ENCODE measurements at places on chromosomes 4 and X.
A peak's percentile ranks its signal among the peaks of the same experiment; 100 is the strongest.

DNA sequence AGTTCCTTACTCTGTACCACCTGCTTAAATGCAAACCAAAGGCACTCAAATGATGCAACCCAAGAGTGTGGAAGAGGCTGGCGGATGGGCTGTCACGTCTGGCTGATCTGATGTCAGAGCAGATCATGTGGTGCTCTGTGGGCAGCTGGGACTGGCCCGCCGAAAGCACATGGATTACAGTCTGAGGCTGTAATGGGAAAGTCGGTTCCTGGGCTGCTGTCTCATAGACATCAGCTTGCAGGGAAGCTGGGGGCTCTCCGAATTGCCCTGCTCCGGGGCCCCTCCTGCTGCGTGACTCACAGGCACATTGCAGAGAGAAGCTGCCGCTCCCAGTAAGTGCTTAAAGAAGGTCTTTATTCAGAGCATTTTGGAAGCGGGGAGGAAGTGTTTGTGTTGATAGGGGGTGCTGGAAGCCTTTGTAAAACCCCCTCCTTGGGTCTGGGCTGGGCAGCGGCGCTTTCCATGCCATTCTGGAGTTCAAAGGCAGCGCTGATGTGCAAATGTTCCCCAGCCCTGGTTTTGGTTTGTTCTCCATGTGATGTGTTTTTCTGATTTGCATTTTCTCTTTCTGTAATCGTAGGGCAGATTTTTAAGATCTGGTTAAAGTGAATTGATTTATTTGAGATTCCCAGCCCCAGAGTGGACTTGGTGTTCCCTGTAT, 181.1 kb downstream of the LARP7 start:
- peaks cover 39% of the 10 kb centered on the region for H3K4me1 ChIP-seq
- peak overlapping the region; percentile 95 for H3K27ac ChIP-seq

DNA sequence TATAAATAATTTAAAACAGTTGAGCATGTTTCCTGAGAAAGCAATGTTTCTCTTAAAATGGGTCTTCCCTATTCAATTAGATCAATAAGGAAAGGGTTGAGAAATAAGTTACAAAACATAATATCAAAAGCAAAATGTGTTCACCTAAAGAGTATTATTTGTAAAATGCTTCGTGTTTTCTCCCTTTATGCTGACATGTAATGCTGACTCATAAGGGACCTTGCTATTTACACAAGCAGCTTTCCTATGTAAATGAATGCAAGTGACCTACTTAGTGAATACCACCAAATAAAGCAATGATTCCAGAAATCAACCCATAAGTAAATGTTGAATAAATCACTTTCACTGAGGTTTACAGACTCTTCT, 91.5 kb downstream of the ELOVL6 start:
- peaks cover 59% of the 10 kb centered on the region for H3K36me3 ChIP-seq
- no peaks in the 10 kb centered on the region for H3K4me1 ChIP-seq
- H3K27ac ChIP-seq = no peak overlapping the region
- no peak overlapping the region for H3K4me3 ChIP-seq
- no peaks in the 10 kb centered on the region for H3K27me3 ChIP-seq
- no peak for DNase-seq

DNA sequence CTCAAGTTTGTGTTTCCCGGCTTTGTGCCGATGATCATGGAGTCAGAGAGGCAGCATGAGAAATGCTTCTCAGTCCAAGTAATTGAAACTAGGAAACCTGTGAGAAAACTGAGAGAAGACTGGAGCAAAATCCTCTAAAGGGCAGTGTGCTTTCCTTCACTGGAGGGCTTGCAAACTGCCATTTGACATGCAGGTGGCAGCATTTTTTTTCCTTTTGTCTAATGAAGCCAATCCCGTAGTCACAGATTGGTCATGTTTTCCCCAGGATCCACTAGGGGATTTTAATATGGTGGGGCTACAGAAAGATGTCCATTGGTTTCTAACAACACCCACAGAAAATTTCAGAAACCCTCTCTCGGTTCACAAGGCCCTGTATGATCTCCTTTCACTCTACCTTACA, 117.4 kb upstream of the NUDT10 start:
- no peak overlapping the region for H3K27ac ChIP-seq
- H3K4me1 ChIP-seq = no peaks in the 10 kb centered on the region
- H3K36me3 ChIP-seq = no peaks in the 10 kb centered on the region
- H3K27me3 ChIP-seq = no peaks in the 10 kb centered on the region
- DNase-seq = no peak

GRCh38 chr4:24775750-24776149, 19.6 kb upstream of the SOD3 start:
- no peaks in the 10 kb centered on the region for H3K36me3 ChIP-seq
- DNase-seq = no peak
- peaks cover 22% of the 10 kb centered on the region for H3K27me3 ChIP-seq
- H3K27ac ChIP-seq = no peak overlapping the region
- H3K4me3 ChIP-seq = no peak overlapping the region

DNA sequence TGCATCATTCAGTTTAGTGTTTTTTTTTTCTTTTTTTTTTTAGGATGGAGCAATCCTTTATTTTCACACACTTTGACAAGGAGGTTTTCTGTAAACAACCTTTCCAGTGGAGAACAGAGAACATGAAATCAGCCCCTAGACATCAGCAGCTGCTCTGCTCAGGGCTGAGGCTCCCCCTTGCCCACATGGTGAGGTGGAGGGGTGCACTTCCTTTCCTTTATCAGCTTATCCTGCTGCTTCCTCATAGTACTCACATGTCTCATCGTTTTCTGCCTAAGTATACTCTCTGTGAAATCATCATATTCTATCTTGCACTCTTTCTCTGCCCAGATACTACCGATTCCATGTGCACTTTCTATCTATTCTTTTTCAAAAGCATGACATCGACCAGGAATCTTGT, 47.6 kb upstream of the PRSS12 start:
- H3K36me3 ChIP-seq = no peaks in the 10 kb centered on the region
- no peak for DNase-seq
- peaks cover 3% of the 10 kb centered on the region for H3K27me3 ChIP-seq
- H3K4me1 ChIP-seq = peaks cover 25% of the 10 kb centered on the region
- no peak overlapping the region for H3K4me3 ChIP-seq

- H3K36me3 ChIP-seq = no peaks in the 10 kb centered on the region
- no peak overlapping the region for H3K4me3 ChIP-seq
- H3K27me3 ChIP-seq = peaks cover 2% of the 10 kb centered on the region
- H3K27ac ChIP-seq = no peak overlapping the region
- H3K4me1 ChIP-seq = peaks cover 4% of the 10 kb centered on the region
- DNase-seq = no peak
These were observed 401.0 kb downstream of the TMA16 start for GRCh38 chr4:163895378-163896005.

GRCh38 chr4:18480928-18481327, 459.4 kb upstream of the LCORL start:
- no peak overlapping the region for H3K27ac ChIP-seq
- no peaks in the 10 kb centered on the region for H3K36me3 ChIP-seq
- no peaks in the 10 kb centered on the region for H3K4me1 ChIP-seq
- no peaks in the 10 kb centered on the region for H3K27me3 ChIP-seq
- DNase-seq = no peak
- no peak overlapping the region for H3K4me3 ChIP-seq

DNA sequence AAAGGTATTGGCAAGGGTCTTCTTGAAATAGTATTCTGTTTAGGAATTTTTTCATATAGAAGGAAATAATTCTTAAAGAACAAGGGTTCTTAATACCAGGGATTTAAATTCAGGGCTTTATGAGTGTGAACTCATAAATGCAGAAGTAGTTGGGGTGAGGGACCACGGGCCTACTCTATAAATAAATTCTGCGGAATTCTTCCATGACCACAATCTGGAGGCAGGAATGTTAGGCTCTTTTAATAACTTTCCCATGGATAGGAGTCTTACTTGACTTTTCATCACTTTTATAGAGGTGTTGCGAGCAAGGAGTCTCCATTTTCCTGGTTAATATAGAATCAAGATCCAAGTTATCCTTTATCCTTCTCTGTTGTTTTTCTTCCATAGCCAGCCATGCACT, 76.7 kb upstream of the SLC4A4 start:
- no peak for DNase-seq
- no peaks in the 10 kb centered on the region for H3K27me3 ChIP-seq
- H3K27ac ChIP-seq = no peak overlapping the region
- no peak overlapping the region for H3K4me3 ChIP-seq
- H3K4me1 ChIP-seq = peaks cover 3% of the 10 kb centered on the region

- no peaks in the 10 kb centered on the region for H3K36me3 ChIP-seq
- no peaks in the 10 kb centered on the region for H3K4me1 ChIP-seq
- no peak overlapping the region for H3K27ac ChIP-seq
- DNase-seq = no peak
- H3K27me3 ChIP-seq = no peaks in the 10 kb centered on the region
- H3K4me3 ChIP-seq = no peak overlapping the region
These were observed 371.4 kb downstream of the DTHD1 start for GRCh38 chr4:36652857-36653256.

DNA sequence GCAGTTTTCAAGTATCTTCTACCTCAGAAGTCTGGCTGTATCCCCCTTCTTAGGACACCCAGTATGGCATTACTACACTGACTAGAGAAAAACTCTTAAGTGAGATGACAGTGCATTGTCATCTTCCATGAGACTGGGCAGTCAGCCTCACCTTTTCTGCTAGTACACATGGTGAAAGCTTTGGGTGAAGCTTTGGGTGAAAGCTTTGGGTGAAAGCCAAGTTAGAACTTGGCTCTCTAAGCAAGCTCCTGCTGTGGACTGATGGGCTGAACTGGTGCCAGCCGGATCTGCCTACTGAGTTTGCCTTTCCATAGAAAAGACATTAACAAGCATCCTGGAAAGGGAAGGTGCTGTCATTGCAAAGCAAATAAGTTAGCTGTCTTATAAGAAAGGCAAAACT, 8.8 kb downstream of the EPHA5 start:
- H3K36me3 ChIP-seq = no peaks in the 10 kb centered on the region
- H3K27ac ChIP-seq = no peak overlapping the region
- no peak overlapping the region for H3K4me3 ChIP-seq
- no peak for DNase-seq

DNA sequence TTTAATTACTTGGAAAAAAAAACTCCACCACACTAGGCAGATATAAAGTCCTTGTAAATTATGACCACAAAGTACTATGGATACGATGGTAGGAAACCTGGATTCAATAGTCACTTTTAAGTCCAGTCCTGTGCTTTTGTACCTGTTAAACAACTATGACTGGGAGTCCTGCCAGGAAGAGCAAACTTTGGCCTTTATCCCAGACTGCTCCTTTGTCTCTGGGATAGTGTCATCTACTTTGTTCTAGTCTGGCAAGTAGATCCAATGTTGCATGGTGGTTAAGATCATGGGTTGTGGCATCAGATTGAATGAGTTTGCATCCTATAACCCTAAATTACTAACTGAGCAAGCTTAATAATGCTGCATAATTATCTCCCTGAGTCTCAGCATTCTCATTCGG, 175.3 kb upstream of the FGF13 start:
- no peaks in the 10 kb centered on the region for H3K4me1 ChIP-seq
- DNase-seq = no peak
- no peak overlapping the region for H3K4me3 ChIP-seq
- no peak overlapping the region for H3K27ac ChIP-seq
- peaks cover 5% of the 10 kb centered on the region for H3K27me3 ChIP-seq

- H3K4me1 ChIP-seq = peaks cover 20% of the 10 kb centered on the region
- H3K27me3 ChIP-seq = peaks cover 13% of the 10 kb centered on the region
- no peak overlapping the region for H3K27ac ChIP-seq
- H3K36me3 ChIP-seq = no peaks in the 10 kb centered on the region
These were observed 312.3 kb downstream of the FBXW7 start for GRCh38 chr4:152223600-152223999.

DNA sequence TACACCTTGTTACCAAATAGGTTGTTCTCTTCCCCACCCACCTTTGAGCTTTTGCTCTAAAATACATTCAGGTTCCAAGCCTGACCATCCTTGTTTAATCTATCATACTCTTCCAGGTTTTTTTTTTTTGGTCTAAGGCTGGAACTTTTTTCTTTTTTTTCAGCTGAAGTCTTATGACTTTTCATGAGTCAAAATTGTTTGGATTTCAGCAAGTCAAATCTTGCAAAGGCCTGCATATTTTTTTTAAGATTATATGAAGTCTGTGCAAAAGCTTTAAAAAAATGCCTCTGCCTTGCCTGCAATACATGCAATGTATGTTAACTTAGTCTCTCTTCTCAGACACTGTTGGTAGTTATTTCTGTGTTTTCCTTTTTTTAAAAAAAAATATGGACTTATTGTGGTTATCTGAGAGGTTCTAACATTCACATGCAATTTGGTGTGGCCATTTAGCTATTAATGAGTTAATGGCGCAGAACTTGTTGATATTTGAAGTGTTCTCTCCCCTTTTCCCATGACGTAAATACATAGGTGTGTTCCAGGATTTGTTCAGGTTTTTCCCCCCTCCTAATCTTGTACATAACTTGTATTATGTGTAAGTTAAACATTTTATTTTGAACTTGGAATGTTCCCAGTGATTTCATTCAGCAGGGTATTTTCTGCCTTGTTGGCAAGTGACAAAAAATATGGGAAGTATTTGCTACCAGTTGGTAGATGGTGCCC, 58.7 kb downstream of the CCKAR start:
- H3K36me3 ChIP-seq = peaks cover 64% of the 10 kb centered on the region
- H3K4me3 ChIP-seq = no peak overlapping the region
- peak overlapping the region; percentile 20 for H3K27ac ChIP-seq
- no peaks in the 10 kb centered on the region for H3K4me1 ChIP-seq
- DNase-seq = no peak
- H3K27me3 ChIP-seq = no peaks in the 10 kb centered on the region

- H3K4me1 ChIP-seq = no peaks in the 10 kb centered on the region
- no peak overlapping the region for H3K4me3 ChIP-seq
- peaks cover 5% of the 10 kb centered on the region for H3K27me3 ChIP-seq
- DNase-seq = no peak
- no peaks in the 10 kb centered on the region for H3K36me3 ChIP-seq
These were observed 167.5 kb upstream of the DGKK start for GRCh38 chrX:50638123-50638522.

GRCh38 chr4:38920677-38921076, 53.1 kb downstream of the FAM114A1 start:
- peaks cover 52% of the 10 kb centered on the region for H3K4me1 ChIP-seq
- H3K27ac ChIP-seq = no peak overlapping the region
- DNase-seq = no peak
- no peaks in the 10 kb centered on the region for H3K27me3 ChIP-seq
- H3K4me3 ChIP-seq = no peak overlapping the region

GRCh38 chr4:79514621-79515329, 106.7 kb upstream of the GK2 start:
- H3K4me1 ChIP-seq = no peaks in the 10 kb centered on the region
- no peak overlapping the region for H3K4me3 ChIP-seq
- H3K27ac ChIP-seq = no peak overlapping the region
- no peaks in the 10 kb centered on the region for H3K36me3 ChIP-seq

- H3K27me3 ChIP-seq = peaks cover 17% of the 10 kb centered on the region
- H3K4me1 ChIP-seq = peaks cover 25% of the 10 kb centered on the region
- peak within 1 kb of the TSS; percentile 100 for H3K27ac ChIP-seq
- peaks cover 7% of the 10 kb centered on the region for H3K36me3 ChIP-seq
- peak within 1 kb of the TSS; percentile 97 for H3K4me3 ChIP-seq
These were observed at the start of gene KDM5C for GRCh38 chrX:53224860-53225797. Gene KDM5C (minus strand): TSS chrX:53225207. CDS start chrX:53224889, 318 bp downstream.

DNA sequence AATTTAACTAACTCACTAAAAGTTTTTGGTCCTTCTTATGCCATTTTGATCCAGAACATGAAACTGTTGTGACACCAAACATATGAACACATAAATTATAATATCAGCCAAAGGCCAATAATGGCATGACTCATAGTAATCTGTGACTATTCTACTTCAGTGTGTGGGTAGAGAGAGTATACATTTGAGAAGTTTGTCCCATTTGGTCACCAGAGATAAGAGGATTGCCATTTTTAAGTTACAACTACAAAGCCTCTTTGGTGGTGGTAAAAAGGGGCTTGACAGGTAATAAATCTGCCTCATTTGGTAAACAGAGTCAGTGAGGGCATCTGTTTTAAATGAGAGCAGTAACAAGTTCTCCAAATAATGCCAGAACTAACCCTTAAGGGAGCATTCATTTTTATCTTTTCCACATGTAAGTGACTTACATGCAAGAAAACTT, 117.9 kb downstream of the TBC1D19 start:
- no peak overlapping the region for H3K4me3 ChIP-seq
- H3K4me1 ChIP-seq = peaks cover 18% of the 10 kb centered on the region
- H3K27me3 ChIP-seq = no peaks in the 10 kb centered on the region
- H3K36me3 ChIP-seq = peaks cover 30% of the 10 kb centered on the region

Data from nephron progenitor cell (in vitro differentiated cells).